Myocyte (in vitro differentiated cells): ENCODE measurements at places on chromosomes 6 and 20. TPM values are rescaled to one million over a fixed set of nuclear protein-coding genes. Genes with fewer than 3 reads are reported as not detected.

DNA sequence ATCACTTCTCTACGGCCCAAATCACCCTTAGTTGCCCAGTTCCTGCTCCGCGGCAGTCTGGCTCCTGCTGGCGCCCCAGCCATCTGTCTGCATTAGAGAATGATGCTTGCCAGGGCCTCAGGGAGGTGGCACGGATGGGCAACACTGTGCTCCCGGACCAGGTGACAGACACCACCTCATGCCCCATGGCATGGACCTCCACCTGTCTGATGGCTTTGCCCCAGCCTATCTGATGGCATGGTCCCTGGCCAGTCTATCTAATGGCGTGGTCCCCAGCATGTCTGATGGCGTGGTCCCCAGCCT is 18.8 kb upstream of the MRGBP start:
- no peak for DNase-seq

- DNase-seq, result no peak
Observed at GRCh38 chr6:112254921-112255320, 554 bp upstream of the LAMA4 start.

- no peak for DNase-seq
Observed at GRCh38 chr6:108710551-108710950, 137.7 kb upstream of the ARMC2 start.

Gene KHDC1
- total RNA-seq, result 1.5 and 2.8 TPM in 2 replicates

Gene ZBTB46
- total RNA-seq, result 19.6 and 20.9 TPM in 2 replicates

Gene RBL1
- 2.3 and 2.7 TPM in 2 replicates for total RNA-seq

Gene HMGCLL1
- not detected in 2 replicates for total RNA-seq
